ENCODE measurements at places on chromosomes 16 and 17. TPM values are rescaled to one million over a fixed set of nuclear protein-coding genes. Genes with fewer than 3 reads are reported as not detected.

Gene SLC25A19
- total RNA-seq: 23.0 TPM

Gene HSD3B7
- total RNA-seq: 4.5 TPM

Gene RND2
- total RNA-seq: 50.2 TPM

DNA sequence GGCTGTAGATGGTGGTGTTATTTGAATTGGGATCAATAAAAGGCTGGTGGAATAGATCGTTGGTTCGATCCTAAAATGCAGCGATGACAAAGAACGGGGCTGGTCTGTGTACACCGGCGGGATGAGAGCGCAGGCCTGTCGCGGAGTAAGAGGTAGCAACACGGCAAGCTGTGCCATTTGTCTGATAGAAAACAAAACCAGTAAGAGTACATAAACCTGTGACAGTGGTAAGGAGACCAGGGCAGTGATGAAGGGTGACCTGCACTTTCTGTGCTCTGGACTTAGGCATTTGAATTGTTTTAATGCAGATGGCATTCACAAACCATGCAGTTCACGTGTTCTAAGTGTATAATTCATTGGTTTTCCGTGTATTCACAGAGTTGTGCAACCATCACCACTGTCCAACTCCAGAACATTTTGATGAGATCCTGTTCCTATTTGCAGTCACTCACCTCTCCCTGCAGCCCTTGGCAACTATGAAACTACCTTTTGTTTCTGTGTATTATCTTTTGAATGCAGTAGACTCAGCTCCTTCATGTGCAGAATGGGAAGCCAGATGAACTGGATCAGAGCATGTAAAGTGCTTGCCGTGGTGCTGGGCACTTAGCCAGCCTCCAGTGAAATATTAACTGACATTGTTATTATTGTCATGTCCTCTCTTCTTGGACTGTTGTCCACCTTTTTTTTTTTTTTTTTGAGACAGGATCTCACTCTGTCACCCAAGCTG lies 286.1 kb downstream of the SNX29 start:
- DNase-seq: no peak

DNA sequence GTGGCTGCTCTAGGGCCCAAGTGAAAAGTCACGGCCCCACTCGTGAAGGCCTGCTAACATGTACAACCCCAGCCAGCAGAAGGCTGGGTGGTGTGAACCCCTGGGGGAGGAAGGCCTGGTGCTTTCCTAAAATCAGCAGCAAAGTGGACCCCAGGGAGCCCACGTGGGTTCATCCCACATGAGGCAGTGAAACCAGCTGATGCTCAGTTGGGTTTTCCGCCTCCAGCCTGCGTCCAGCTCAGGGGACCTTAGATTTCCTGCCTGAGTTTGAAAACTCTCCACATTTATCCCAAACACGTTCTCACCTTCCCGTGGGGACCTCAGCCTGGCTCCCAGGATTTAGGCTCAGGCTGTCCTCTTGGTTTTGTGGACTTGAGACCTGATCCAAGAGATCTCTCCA lies 85.8 kb downstream of the SOCS1 start:
- no peak for DNase-seq

GRCh38 chr16:46830417-46830901 lies 521 bp downstream of the C16orf87 start:
- DNase-seq: peak; percentile 57

Data from WTC11 (cell line).